ENCODE measurements at places on chromosomes 11 and 22.
A peak's percentile ranks its signal among the peaks of the same experiment; 100 is the strongest.

DNA sequence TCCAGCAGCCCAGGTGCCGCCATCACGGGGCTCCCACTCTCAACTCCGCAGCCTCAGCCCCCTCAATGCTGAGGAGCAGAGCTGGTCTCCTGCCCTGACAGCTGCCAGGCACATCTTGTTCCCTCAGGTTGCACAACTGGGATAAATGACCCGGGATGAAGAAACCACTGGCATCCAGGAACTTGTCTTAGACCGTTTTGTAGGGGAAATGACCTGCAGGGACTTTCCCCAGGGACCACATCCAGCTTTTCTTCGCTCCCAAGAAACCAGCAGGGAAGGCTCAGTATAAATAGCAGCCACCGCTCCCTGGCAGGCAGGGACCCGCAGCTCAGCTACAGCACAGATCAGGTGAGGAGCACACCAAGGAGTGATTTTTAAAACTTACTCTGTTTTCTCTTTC lies at the start of gene SAA1:
Gene SAA1, plus strand, starts transcription at position 316 of the 400 bp plus-strand sequence. CDS start 624 bp downstream, outside the sequence.
- DNase-seq: no peak

DNA sequence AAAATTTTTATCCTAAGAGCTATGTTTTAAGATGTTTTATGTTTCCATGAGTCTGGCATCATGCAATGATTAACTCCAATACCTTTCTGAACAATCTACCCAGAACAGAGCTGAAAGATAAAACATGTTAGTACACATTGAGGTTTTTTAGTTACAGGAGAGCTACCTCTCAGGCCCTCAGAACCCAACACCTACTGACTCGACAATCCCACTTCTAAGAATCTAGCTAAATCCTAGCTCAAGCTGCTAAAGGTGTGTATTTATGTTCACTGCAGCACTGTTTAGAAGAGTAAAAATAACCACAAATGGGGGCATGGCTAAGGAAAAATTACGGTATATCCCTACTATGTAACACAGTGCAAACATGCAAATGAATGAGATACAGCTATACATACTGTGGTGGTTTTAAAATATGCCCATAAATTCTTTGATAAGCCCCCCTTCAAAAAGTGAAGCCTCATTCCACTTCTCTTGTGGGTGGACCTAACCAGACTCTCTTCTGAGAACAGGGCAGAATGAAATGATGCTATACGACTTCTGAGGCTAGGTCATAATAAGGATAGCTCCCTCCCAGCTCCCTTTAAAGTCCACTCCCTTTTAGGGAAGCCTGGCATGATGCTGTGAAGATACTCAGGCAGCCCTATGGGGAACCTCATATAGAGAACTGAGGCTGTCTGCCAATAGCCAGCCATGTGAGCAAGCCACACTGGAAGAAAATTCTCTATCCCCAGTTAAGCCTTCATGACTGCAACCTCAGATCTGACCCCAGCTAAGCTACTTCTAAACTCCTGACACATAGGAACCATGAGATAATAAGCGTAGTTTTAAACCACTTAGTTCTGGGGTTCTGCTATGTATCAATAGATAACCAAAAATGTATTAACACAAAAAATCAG lies 29.5 kb downstream of the TMEM123 start:
- DNase-seq: no peak

DNA sequence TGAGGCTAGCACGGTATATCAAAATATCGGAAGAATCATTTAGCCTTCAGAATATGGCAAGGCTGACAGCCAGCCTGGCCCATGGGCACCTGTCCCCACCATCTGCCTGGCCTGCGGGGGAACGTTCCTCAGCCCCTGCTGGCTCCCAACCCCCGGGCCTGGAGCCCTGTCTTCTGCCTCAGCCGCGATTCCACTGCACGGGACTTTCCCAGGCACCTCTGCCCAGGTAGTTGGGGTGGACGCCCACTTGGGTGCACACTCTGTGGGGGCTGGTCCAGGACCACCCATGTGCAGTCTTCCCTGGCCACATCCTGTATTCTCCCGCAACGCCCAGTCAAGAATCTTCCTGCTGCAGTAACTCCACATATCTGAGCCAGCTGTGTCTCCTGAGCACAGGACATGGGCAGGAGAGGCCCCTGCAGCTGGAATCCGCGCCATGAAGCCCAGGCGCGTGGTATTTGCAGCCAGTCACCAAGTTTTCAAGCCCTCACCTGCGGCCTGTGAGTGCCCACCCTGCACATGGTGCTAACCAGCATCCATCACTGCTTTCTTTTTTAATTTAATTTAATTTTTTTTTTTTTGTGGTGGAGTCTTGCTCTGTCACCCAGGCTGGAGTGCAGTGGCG lies 77.9 kb downstream of the KCNQ1 start:
- DNase-seq: no peak

- DNase-seq: no peak
Measured at GRCh38 chr11:82680252-82680651, 53.4 kb downstream of the FAM181B start.

DNA sequence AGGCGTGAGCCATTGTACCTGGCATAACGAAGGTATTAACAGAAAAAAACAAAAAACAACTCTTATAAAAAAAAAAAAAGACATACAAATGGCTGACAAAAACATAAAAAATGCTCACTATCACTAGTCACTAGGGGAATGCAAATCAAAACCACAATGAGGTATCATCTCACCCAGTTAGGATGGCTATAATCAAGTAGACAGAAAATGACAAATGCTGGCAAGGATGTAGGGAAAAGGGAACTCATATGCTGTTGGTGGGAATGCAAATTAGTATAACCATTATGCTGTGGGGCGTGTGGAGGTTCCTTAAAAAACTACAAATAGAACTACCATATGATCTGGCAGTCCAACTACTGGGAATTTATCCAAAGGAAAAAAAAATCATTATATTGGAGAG lies 17.0 kb downstream of the THY1 start:
- no peak for DNase-seq

DNA sequence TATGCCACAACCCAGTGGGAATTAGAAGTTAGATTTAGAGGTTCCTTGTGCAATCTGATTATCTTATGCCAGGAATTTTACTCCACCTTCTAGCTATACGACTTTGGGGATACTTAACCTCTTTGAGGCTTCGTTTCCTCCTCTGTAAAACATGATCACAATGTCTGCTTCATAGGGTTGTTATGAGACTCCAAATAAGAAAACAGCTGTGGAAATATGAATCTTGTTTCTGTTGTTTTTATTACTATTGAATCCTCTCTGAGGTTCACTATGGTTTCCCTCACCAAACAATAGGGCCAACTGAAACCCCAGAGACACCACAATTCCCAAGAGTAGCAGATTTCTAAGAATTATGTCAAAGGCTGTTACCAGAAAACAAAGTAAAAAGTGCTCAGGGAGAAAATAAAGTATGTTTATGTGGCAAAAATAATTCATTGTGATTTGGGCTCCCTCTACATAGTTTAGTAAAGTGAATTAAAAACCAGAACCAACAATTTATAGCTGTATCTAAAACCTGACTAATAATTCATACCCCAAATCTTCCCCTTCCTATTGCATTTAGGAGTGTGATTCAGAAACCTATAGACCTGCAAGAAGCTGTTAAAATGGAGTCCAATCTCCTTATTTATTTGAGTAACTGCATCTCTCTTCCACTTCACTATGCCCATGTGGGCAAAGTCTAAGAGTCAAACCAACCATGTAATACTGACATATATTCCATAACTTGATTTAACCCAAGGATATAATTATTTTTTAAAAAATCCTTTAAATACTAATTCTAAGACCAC lies 38.4 kb downstream of the AMBRA1 start:
- DNase-seq: no peak

DNA sequence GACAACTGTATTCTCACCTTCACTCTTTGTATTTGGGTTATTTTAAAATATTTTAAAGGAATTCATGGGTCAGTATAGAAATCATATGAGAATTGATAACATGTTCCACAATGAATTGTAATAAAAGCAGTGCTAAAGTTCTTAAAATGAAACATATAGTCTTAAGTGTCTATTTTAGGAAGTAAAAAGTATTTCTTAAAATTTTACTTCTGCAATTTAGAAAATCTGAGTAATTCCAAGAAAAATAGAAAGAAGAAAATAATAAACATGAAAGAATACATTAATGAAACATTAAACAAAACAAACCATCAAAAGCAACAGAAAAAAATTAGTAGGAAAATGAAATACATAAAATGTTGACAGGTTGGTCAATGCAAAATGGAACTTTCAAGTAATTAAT lies 332.4 kb downstream of the ETS1 start:
- DNase-seq: no peak

DNA sequence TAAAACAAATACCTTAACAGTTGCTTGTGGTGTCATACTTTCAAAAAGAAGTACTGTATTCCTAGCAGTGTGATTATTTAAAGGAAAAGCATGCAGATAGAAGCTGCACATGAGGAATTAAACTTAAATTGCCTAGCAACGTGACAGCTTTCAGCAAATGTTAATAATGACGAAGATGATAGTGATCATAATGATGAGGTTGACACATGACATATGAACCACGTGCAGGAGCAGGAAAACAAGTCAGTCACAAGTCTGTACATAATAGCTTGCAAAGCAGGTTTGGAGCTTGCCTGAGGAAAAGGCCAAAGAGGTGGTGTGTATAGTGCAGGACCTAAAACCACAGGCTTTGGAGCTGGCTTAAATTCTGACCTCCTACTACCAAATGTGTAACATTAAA lies 30.6 kb upstream of the PIK3C2A start:
- no peak for DNase-seq

- no peak for DNase-seq
Measured at GRCh38 chr11:64511966-64512365, 79.1 kb upstream of the SLC22A12 start.

DNA sequence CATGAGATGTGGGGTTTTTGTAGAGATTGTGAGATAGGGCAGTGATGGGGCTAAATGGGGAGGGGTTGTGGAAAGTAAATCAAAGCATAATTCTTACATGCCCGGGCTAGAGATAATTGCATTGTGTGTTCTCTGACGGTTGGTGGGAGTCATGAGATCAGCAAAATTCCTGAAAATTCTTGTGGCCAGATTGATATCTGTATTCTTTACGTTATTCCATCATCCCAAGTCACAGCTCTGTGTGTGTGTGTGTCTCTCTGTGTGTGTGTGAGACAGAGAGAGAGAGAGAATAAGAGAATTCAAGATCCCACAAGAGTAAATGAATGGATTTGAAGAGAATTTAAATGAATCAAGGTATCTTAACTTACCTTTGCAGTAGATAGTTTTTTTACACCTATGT lies 138.6 kb upstream of the ARHGAP20 start:
- no peak for DNase-seq

DNA sequence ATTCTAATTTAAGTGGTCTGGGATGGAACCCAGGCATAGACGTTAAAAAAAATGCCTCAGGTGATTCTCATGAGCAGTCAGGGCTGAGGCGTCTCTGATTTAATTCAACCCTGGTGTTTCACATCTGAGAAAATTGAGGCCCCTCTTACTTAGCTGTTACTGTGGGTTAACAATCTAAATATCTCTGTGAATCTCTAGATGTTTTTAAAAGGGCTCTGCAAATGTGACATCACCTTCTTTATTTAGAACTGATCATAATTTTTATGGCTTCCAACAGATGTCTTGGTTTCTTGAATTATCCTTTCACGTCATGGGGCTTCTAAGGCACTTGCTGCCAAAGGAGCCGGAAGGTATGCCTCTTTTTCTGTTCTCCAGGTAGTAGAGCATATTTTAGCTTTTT lies 76.1 kb upstream of the LIN7C start:
- no peak for DNase-seq

DNA sequence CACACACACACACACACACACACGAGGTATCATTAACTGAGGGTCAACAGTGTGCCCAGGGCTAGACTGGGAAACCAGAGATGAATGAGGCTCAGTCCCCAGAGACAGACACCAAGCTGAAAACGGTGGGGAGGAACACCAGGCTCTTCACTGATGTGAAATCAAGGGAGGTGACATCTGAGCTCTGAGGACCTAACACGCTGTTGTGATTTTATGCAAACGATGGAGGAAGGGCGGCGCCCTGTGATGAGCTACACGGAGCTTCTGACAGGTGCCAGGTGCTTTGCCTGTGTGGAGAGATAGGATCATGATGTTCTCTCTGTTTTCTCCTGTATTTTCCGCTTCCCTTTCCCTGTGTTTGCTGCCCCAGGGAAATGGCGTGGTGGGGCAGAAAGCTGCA lies 6.5 kb upstream of the CYB5R3 start:
- DNase-seq: no peak

DNA sequence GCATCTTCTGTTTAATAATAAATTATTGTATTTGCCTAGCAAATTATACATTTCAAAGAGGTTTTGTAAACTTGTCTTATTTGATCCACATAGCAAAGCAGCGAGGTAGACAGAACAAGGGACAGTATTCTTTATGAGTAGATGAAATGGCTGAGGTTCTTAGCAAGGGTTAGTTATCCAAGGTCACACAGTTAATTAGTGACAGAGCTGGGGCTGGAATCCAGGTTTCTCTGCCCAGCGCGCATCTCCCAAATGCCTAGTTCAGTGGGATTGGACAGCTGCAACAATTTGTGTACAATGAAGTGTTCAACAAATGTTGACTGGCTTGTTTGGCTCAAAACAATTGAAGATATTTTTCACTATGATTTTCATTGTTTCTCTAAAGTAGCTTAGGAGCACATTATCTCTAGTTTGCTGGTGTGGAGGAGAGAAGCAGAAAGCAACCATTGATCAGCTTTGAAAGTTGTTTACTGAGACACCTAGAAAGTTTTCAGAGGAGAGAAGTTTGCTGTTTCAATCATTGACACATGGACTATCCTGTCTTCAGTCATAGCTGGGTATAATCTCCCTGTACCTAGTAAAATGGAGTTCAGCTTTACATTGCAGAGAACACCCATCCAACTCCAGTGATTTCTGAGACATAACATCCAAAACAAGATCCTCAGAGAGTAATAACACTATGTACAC lies 270.6 kb downstream of the FAT3 start:
- DNase-seq: no peak

DNA sequence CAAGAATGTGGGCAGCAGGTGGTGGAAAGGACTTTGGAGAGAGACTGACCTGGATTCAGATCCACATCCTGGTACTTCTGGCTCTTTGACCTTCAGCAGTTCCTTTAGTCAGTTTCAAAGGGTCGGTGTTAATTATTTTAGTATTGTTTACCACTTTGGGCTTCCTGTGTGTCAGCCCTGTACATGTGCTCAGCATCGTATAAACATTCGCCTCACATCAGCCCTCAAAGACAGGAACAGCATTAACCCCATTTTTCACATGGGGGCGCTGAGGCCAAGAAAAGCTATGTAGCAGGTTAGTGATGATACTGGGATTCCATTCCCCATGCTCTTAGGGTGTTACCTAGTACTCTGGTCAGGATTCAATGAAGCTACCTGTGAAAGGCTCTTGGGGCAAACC lies 72.1 kb upstream of the YWHAH start:
- peak; percentile 29 for DNase-seq

DNA sequence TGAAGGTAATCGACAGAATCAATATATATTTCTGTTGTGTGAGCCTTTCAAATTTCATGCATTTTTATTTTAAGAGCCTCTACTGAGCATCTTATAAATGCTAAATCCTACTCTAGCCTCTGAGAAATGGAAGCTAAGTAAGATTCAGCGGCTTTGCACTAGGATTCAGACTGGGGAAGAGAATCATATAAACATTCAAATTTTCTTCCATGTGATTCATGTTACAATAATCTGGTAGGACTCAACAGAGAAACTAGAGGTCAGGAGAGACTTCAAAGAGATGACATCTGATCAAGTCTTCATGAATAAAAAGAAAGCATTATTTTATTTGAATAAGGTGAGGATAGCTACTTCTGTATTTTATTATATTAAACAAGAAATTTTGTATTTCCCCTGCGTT lies 538.9 kb downstream of the DLG2 start:
- no peak for DNase-seq

GRCh38 chr11:2812371-2812991 lies 73.1 kb downstream of the CDKN1C start:
- no peak for DNase-seq

Measured in CD4-positive, alpha-beta T cell treated with Interleukin-17A for 4 hours (primary cell).